NCI-H1417 (cell line): ENCODE measurements at places on chromosomes 2 and 18.

DNA sequence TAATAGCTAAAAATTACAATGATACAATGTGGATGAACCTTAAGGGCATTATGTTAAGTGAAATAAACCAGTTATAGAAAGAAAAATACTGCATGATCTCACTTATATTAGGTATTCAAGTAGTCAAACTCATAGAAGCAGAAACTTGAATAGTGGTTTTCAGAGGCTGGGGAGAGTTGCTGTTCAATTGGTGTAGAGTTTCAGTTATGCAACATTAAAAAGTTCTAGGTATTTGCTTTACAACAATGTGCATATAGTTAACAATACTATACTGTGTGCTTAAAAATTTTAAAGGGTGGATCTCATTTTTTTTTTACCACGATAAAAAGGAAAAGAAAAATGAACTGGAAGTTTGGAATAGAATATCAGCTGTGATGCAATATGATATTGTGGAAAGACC lies 479.1 kb downstream of the SPAG16 start:
- no peak for DNase-seq

GRCh38 chr2:10575609-10576280 lies 114.0 kb downstream of the NOL10 start:
- no peak for DNase-seq

- DNase-seq: peak; percentile 73
These were observed 1.2 kb downstream of the SERTAD2 start for GRCh38 chr2:64652231-64653108.

GRCh38 chr18:68840554-68841263 lies 42.8 kb downstream of the CCDC102B start:
- DNase-seq: no peak

DNA sequence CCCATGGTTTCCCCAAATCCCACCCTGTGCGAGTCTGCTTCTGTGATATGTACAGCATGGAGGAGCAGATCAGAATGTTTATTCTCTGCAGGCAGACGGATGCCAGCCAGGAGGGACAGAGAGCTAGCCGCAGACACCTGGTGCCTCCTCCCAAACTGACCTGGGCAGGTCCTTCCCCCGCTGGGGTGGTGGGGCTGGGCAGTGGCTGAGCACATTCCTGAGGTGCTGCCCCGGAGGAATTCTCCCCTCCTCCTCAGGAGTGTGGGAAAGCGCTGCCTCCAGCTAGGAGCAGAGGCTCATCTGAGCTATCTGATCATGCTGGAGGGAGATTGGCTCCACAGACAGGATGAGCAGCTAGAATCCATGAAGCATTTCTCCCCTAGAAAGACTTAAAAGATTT lies 21.7 kb downstream of the C2orf92 start:
- no peak for DNase-seq

GRCh38 chr2:28463893-28464292 lies 32.0 kb upstream of the PLB1 start:
- DNase-seq: no peak
